ENCODE measurements at places on chromosomes 5 and 9.

DNA sequence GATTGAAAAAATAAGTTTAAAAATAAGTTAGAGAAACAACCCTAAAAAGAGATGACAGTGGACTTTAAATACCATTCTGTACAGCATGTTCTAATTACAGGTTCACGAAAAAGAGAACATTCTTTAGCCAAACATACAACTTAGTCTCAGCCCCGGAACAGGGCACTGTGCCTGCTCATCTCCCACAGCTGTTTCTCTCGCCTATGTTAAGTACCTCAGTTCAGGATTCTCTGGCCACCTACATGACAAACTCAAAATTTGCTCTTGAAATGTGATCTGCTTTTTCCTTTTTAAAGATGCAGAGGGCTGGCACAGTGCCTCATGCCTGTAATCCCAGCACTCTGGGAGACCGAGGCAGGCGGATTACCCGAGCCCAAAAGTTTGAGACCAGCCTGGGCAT lies 52.3 kb downstream of the MYO10 start:
- DNase-seq, result no peak

DNA sequence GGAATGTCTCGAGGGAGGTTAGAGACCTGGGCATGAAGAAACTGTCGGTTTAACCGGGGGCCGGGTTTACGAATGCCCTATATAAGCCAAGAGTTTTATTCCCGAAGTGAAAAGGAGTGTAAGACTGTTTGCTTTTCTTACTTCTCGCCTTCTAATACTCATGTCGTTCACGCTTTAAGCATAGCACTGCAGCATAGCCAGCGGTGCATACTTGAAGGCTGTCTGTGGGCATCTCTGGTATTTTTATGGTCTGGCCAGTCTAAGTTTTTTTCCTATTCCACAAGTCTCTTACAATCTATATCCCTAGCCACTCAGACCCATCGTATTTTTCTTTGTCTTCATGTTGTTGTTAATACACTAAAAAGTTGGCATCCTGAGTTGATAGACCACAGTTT lies 1.2 kb downstream of the UHRF2 start:
- peak; percentile 35 for DNase-seq

DNA sequence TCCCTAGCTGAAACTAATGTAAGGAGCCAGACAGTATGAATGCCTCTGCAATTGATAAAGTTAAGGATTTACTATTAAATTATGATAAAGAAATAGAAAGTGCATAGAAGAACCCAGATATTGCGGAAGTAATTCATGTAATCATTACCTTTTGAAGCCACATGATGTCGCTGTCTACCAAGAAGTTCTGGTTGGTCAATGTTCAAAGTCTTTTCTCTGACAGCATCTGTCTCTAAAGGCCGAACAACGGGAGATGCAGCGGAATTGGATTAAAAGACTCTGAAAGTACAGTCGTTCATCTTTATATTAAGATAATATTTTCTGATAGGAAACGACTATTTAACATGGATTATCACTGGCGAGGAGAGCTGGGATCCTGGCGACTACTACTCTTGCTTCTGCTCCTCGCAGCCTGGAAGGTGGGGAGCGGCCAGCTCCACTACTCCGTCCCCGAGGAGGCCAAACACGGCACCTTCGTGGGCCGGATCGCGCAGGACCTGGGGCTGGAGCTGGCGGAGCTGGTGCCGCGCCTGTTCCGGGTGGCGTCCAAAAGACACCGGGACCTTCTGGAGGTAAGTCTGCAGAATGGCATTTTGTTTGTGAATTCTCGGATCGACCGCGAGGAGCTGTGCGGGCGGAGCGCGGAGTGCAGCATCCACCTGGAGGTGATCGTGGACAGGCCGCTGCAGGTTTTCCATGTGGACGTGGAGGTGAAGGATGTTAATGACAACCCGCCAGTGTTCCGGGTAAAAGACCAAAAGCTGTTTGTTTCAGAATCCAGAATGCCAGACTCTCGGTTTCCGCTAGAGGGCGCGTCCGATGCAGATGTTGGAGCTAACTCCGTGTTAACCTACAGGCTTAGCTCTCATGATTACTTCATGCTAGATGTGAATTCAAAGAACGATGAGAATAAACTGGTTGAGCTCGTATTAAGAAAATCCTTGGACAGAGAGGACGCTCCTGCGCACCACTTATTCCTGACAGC lies at the start of gene PCDHA8:
Gene PCDHA8 (plus strand): TSS at position 210 of the 985 bp plus-strand sequence. CDS start 135 bp downstream, at position 345.
- DNase-seq, result peak; percentile 32

DNA sequence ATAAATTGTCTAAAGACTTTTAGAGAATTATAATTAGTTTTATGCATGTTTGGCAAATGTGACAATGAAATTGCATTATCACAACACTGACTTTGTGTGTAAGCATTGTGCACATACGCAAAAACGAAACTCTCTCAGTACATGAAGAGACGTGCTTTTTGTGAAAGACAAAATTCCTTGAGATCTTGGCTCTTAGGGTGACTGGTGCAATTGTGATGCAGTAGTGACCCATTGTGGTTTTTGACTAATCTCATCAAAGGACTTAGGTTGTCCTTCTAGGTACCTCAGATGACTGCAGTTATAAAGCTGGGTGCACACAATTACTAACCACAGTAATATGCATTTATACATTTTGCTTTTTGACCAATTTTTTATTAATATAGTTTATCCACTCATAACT lies 25.3 kb upstream of the TYRP1 start:
- DNase-seq, result no peak

DNA sequence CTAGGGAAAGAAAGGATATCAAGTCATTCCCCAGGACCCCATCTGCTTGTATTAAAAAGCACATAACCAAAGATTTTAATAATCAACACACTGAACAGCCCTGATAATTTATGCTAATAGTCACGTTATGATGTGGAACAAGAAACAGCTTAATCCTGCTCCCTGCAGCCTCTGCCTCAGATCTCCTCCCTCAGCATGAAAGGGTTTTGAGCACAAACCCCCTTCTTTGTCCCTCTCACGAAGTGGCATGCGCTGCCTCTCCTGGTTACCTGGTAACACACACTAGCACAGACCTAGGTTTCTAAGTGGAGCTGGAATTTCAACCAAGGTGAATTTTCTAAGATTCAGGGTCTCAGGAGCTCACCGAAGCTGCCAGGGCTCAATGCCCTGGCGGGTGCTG lies 5.1 kb downstream of the IGFBPL1 start:
- DNase-seq, result no peak

GRCh38 chr9:129881547-129882324 lies 46.5 kb downstream of the USP20 start:
- no peak for DNase-seq

GRCh38 chr5:158720281-158720680 lies 379.4 kb downstream of the EBF1 start:
- no peak for DNase-seq

DNA sequence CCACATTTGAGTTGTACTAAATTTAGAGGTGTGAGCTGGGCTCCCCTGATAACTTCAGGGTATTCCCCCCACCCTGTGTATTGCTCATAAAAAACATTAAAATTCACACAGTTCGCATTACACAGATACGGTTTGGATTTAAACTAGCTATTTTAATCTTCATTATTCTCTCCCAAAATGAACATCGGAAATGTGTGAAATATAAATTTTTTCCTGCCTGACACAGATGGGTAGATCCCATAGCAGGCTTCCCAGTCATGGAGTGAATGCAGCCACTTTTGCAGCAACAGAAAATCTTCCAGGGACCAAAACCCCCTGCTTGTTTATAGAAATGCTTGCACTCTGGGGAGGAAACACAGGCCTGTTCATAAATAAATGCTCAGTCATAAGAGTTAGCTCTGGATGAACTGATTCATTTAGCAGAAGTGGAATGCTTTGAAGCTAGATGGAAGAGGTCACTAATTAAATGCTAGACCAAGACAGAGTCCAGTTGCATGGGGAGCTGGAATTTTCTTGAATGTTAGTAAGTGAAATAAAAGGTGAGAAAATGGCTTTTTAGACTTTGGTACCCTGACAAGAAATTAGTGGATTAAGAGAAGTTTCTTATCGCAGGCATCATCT lies 115.6 kb downstream of the PDE8B start:
- no peak for DNase-seq

GRCh38 chr9:132018957-132019405 lies 60.7 kb downstream of the MED27 start:
- no peak for DNase-seq

- DNase-seq, result no peak
These were observed 27.1 kb upstream of the PRR16 start for GRCh38 chr5:120436996-120437395.

DNA sequence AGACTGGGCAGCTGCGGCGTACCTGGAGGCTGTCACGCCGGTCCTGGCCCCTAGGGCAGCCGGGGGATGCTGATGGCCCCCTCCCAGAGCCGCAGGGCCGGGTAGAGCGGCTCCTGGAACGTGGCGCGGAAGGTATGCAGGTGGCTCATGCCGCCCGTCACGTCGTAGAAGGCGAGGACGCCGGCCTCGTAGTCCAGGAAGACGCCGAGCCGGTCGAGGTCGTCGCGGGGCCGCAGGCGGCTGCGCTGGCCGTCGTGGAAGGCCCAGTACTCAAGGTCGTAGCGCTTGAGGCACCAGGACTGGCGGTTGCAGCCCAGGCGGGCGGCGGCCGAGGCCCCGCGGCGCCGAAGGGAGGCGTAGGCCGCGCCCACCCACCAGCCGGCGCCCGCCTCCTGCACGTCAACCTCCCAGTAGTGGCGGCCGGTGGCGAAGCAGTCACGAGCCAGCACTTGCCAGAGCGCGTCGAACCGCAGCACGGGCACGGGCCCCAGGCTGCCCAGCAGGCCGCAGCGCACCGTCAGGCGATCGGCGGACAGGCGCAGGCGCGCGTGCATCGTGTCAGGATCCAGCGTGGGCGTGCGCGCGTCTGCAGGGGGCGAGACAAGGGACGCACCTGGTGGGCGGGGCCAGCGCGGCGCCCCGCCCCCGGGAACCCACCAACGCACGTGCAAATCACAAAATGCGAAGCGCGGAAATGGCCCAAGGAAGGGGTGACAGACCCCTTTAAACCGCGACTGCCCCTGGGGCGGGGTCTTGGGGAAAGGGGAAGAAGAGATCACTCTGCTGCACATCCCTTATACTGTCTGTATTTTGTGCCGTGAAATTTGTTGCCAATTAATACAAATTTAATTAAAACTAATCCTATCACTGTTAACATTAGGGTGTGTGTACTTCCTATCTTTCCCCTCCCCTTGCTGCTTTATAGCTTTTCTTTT lies 31.2 kb downstream of the NANS start:
- no peak for DNase-seq

- no peak for DNase-seq
These were observed 11.2 kb downstream of the ALG2 start for GRCh38 chr9:99210572-99210971.

GRCh38 chr5:2334719-2335118 lies 416.8 kb downstream of the IRX2 start:
- peak; percentile 68 for DNase-seq

- no peak for DNase-seq
These were observed 20.4 kb downstream of the HAVCR2 start for GRCh38 chr5:157088342-157088990.

DNA sequence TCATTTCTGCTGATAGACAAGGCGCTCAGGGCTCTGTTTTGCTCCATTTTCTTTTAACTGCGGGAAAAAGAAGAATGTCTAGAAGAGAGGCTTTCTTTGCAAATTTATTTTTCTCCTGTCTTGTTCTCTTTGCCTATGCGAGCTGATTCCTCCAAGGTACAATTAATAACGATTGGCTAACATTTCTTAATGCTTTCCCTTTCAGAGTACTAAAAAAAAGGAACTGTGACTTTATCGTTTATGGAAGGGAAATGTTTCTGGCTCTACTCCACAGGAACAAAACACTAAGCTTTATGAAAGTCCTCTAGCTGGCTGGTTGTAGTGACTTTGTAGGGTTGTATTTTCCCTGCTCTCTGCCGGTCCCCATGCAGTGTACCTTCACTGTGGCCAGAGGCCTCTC lies 11.7 kb downstream of the NSG2 start:
- DNase-seq, result no peak

DNA sequence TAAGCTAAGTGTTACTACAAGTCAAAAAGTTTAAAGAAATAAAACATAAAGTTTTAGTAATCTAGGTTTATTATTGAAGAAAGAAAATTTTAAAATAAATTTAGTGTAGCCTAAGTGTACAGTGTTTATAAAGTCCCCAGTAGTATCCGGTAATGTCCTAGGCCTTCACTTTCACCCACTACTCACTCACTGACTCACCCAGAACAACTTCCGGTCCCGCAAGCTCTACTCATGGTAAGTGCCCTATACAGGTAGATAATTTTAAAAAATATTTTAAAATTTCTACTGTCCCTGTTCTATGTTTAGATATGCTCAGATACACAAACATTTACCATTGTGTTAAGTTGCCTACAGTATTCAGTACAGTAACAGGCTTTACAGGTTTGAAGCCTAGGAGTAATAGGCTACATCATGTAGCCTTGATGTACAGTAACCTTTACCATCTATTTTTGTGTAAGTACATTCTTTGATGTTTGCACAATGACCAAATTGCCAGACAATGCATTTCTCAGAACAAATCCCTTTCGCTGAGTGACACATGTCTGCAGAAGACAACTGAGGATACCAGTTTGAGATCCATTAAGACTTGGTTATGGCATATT lies 253.6 kb downstream of the TRIM32 start:
- DNase-seq, result no peak

DNA sequence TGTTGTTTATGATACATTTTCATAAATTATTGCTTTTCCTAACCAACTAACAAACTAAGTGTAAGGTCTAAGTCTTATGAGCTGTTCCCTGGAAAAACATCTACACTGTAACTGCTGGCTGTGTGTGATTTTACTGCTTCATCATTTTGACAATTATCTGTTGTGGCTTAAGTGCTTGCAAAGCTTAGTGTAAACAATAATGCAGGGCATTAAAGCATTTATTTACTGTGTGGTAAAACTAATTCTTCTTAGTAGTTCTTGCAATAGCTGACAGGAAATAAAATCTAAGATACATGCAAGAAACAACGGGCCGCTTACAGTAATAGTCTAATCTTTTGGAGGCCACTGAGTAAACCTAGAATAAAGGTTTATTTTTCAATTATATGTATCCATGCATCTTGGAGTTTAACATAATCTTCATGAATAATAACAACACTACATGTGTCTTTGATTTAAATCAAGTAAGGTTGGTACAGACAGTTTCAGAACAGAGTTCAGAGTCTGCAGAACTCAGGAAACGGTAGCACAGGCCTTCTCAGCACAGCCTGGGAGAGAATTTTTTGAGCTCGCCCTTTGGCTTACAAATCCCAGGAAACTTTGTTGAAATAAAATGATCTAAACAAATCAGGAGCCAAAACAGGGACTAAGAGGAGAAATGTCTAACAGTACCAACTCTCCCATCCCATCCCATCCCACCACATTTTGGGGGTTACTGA lies 473.1 kb downstream of the NR2F1-AS1 start:
- DNase-seq, result no peak

DNA sequence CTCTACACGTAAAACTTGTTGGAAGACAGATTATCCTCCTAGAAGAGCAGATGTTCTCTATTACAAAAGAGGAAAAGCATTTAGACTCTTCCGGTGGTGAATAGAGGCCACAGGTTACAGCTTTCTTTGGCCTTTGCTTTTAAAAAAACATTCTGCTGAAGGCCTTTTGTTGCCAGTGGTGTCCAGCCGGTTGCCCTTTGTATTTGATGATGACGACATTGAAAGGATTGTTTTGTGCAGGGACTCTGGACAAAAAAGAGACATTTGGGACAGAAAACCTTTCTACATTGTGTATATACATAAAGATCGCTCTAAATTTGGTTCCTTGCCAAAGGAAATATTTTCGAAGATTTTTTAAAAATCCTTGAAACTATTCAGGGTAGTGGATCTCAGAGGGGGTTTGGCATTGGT lies 180.3 kb downstream of the C9orf152 start:
- DNase-seq, result no peak

GRCh38 chr9:68832861-68833518 lies 128.0 kb downstream of the PIP5K1B start:
- no peak for DNase-seq

GRCh38 chr5:1753490-1753889 lies 46.1 kb downstream of the MRPL36 start:
- DNase-seq, result no peak
